ENCODE measurements at places on chromosomes 2 and 18.

DNA sequence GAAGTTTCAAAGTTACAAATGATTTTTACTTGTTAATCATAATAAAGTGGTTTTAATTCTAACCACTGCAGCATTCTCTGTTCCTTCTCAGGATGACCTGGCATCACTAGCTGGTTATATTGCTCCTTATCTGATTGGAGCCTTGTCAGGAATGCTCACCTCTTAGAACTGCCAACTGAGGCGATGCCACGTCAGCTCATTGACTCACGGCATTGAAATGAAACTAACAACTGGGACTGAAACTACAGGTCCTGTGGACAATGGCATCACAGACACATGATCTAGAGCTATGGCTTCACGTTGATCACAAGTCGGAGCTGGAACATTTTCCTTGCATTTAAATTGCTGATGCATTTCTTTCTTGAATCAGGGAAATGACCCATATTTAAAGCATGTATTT, 54.9 kb upstream of the MAP2 start:
- H3K27ac ChIP-seq = no peak overlapping the region
- no peaks in the 10 kb centered on the region for H3K4me1 ChIP-seq
- no peaks in the 10 kb centered on the region for H3K27me3 ChIP-seq
- no peaks in the 10 kb centered on the region for H3K36me3 ChIP-seq

DNA sequence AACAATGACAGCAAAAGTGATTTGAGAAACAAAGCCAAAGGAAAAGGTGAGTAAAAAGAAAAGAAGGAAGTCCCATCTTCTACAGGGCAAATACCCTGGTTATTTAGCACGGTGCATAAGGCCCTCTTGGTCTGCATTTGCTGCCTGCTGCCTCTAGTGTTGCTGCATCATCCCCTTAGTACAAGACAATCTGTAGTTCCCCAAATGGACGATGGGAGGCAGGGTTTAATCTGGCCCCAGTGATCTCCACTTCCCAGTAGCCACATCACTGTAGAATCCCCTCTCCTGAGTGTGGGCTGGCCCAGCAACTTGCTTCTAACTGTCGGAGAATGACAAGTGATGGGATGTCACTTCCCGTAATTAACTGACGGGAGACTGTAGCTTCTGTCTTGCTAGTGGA, 85.1 kb downstream of the CTAGE1 start:
- H3K27ac ChIP-seq = no peak overlapping the region
- H3K27me3 ChIP-seq = no peaks in the 10 kb centered on the region
- no peak for DNase-seq
- H3K4me1 ChIP-seq = peaks cover 8% of the 10 kb centered on the region
- H3K36me3 ChIP-seq = no peaks in the 10 kb centered on the region
- H3K4me3 ChIP-seq = no peak overlapping the region

GRCh38 chr2:14815201-14815600, 182.7 kb downstream of the LRATD1 start:
- no peaks in the 10 kb centered on the region for H3K27me3 ChIP-seq
- H3K4me1 ChIP-seq = no peaks in the 10 kb centered on the region
- H3K4me3 ChIP-seq = no peak overlapping the region
- H3K36me3 ChIP-seq = no peaks in the 10 kb centered on the region
- DNase-seq = no peak
- no peak overlapping the region for H3K27ac ChIP-seq

DNA sequence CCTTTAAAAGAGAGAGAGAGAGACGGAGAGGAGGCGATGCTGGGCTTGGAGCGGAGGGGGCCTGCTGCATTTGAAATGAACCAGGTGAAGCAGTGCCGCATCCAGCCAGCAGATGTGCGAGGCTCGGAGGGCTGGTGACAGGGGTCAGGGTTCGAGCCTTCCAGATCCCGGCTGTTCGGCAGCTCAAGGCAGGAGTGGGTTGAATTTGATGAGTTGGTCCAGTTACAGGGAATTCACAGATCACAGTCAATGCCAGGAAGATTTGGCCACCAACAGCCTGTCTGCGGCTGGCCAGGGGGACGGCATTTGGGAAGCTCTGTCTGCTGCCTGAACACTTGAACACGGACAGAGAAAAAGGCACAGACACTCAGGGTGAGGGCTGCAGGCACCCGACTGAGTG, 48.6 kb downstream of the PTGR3 start:
- no peaks in the 10 kb centered on the region for H3K36me3 ChIP-seq
- H3K27me3 ChIP-seq = no peaks in the 10 kb centered on the region
- no peaks in the 10 kb centered on the region for H3K4me1 ChIP-seq
- no peak for DNase-seq
- no peak overlapping the region for H3K4me3 ChIP-seq

- no peaks in the 10 kb centered on the region for H3K4me1 ChIP-seq
- DNase-seq = no peak
- H3K4me3 ChIP-seq = no peak overlapping the region
- H3K27ac ChIP-seq = no peak overlapping the region
These were observed 187.3 kb upstream of the TNP1 start for GRCh38 chr2:217047209-217047608.

DNA sequence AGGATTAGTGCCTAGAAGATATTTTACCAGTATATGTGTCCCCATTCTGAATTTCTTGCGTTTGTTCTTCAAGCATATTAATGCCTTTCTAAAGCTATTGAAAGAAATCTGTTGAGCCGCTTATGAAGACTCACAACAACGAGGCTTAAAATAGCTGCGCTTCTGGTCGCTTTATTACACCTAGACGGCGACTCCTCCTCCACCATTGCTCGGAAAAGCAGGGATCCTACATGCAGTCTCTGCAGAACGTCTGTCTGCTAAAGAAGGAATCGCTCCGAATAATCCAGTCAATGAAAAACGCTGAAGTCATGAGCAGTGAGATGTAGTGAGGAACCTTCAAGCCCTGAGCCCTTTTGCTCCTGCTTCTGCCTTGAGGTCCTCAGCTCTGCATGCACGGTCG, 94.8 kb upstream of the ZNF516 start:
- no peak for DNase-seq
- no peak overlapping the region for H3K27ac ChIP-seq
- H3K4me3 ChIP-seq = no peak overlapping the region
- H3K27me3 ChIP-seq = no peaks in the 10 kb centered on the region
- H3K36me3 ChIP-seq = no peaks in the 10 kb centered on the region

- H3K4me1 ChIP-seq = no peaks in the 10 kb centered on the region
- no peak overlapping the region for H3K4me3 ChIP-seq
- H3K27ac ChIP-seq = no peak overlapping the region
- no peaks in the 10 kb centered on the region for H3K27me3 ChIP-seq
- no peaks in the 10 kb centered on the region for H3K36me3 ChIP-seq
- no peak for DNase-seq
These were observed 182.0 kb downstream of the GFPT1 start for GRCh38 chr2:69205076-69205475.

DNA sequence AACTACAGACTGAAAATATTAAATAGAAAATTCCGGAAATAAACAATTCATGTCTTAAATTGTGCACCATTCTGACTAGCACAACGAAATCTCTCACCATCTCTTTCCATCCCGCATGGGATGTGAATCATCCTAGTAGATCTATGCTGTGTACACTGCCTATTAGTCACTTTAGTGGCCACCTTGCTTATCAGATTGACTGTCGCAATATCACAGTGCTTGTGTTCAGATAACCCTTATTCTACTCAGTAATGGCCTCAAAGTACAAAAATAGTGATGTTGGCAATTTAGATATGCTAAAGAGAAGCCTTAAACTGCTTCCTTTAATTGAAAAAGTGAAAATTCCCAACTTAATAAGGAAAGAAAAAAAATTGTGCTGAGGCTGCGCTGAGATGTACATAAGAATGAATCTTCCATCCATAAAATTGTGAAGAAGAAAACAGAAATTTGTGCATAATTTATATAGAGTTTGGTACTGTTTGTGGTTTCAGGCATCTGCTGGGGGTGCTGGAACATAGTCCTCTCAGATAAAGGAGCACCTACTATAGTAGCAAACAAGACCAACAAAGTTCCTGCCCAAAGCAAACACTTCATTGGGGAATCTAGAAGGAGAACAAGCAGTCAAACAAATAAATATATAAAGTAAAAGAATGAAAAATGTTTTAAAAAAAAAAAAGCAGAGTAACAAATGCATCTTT, 12.0 kb downstream of the PSMD1 start:
- DNase-seq = no peak
- H3K36me3 ChIP-seq = peaks cover 9% of the 10 kb centered on the region
- no peaks in the 10 kb centered on the region for H3K4me1 ChIP-seq
- no peak overlapping the region for H3K4me3 ChIP-seq

GRCh38 chr18:32582455-32582854, 111.8 kb upstream of the GAREM1 start:
- H3K36me3 ChIP-seq = no peaks in the 10 kb centered on the region
- H3K4me1 ChIP-seq = no peaks in the 10 kb centered on the region

DNA sequence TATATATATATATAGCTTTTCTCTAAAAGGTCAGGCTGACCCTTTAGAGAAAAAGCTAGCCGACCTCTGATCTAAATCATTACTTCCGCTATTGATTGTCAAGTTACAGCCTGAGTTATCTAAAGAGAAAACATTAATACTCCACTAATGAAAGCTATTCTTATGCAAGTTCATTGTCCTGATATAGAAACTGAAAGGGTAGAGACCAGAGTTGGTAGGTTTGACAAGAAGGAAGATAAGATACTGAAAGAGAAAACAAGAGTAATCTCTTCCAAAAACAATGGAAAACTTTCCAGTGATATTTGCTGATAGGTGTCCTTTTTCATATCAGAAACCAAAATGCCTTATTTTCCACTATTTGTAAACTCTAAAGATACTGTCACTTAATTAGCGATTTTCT, 62.8 kb upstream of the SLC39A10 start:
- no peaks in the 10 kb centered on the region for H3K27me3 ChIP-seq
- no peaks in the 10 kb centered on the region for H3K36me3 ChIP-seq
- peaks cover 7% of the 10 kb centered on the region for H3K4me1 ChIP-seq
- no peak overlapping the region for H3K4me3 ChIP-seq

GRCh38 chr2:3617198-3617890, 22.4 kb downstream of the COLEC11 start:
- no peak for DNase-seq
- no peaks in the 10 kb centered on the region for H3K36me3 ChIP-seq
- H3K4me3 ChIP-seq = no peak overlapping the region
- no peak overlapping the region for H3K27ac ChIP-seq

DNA sequence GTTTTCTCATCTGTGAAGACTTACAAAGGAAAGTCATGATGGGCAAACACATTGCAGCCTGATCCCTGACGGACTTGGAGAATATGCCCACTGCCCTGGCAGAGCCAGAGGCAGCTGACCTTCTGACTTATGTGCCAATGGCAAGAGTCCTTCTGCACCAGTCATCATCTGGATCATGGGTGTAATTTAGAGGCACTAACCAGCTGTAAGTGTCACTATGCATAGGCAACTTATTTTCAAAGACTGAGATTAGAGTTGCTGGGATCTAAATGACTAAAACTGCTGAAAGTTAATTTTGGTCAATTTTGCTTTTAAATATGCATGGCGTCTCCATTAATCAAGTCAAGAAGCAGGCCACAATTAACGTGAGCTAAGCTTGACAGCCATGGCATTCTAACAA, 261.2 kb downstream of the BCL11A start:
- no peak overlapping the region for H3K4me3 ChIP-seq
- no peak overlapping the region for H3K27ac ChIP-seq
- H3K27me3 ChIP-seq = no peaks in the 10 kb centered on the region
- no peak for DNase-seq
- H3K4me1 ChIP-seq = no peaks in the 10 kb centered on the region

DNA sequence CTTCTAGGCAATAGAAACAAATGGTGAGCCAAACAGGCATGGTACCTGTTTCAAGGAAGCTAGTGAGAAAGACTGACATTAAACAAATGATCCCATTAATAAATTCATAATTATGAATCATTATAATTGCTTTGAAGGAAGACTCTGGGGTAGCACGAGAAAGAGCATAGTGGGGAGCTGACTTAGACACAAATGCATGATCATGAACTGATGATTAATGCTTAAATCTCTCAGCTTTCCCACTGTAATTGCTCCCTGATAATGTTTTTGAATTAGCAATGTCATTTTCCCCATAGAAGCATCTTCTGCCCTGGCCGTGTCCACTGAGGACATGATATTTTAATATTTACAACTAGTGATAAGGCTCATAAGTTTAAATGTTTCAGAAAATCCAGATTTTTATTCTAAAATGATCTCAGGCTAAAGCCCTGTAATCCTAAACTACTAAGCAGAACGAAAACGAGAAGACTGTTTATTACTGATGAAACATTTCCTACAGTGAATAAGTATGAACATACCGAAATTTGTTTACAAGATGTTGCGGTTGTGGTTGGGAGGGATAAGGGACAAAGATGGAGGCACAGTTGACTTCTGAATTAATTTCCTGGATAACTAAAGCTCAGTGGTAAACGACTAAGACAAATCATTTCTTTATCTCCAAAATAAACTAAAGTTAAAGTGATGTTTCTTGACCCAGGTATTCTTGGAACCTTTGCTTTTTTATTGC, 47.3 kb upstream of the TACR1 start:
- H3K36me3 ChIP-seq = no peaks in the 10 kb centered on the region
- H3K4me1 ChIP-seq = no peaks in the 10 kb centered on the region
- no peak overlapping the region for H3K27ac ChIP-seq
- no peak for DNase-seq
- no peaks in the 10 kb centered on the region for H3K27me3 ChIP-seq

- no peaks in the 10 kb centered on the region for H3K27me3 ChIP-seq
- no peak for DNase-seq
- H3K4me3 ChIP-seq = no peak overlapping the region
- no peak overlapping the region for H3K27ac ChIP-seq
- H3K36me3 ChIP-seq = no peaks in the 10 kb centered on the region
- no peaks in the 10 kb centered on the region for H3K4me1 ChIP-seq
These were observed 772.6 kb downstream of the TSN start for GRCh38 chr2:122528061-122528460.

DNA sequence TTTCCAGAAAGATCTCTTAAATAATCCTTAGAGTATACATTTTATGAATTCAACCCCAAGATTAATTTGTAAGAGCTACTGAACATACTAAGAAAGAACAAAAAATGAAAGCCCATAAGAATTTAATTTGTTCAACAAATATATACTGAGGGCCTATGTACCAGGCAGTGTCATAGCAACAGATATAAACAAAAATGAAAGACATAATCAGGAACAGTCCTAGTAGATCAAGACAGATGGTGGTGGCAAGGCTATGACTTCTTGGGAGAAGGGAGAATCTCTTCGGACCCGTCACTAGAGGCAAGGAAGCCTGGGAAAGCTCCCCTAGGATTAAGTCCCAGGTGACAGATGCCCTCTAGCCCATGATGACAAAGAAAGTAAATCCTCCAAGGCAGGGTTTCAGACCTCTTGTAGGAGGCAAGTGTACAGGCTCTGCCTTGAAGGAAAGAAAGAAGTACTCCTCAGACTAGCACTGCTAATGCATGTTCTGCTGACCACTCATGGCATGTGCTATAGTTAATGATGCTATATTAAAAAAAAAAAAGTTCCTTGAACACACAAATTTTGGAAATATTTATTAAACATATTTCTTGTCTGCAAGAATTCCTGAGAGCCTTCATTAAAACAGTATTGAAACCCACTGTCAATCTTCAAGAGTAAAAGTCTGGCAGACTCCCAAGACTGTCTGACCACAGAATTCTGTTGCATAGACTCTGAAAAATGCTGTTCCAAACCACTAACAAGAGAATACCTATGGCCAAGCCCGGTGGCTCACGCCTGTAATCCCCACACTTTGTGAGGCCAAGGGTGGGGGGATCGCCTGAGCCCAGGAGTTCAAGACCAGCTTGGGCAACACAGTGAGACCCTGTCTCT, 31.5 kb downstream of the NOL10 start:
- no peaks in the 10 kb centered on the region for H3K4me1 ChIP-seq
- DNase-seq = no peak
- H3K4me3 ChIP-seq = no peak overlapping the region
- H3K36me3 ChIP-seq = peaks cover 10% of the 10 kb centered on the region
- no peak overlapping the region for H3K27ac ChIP-seq

Data from naive thymus-derived CD4-positive, alpha-beta T cell (primary cell).